ENCODE measurements at places on chromosomes 4 and X. TPM values are rescaled to one million over a fixed set of nuclear protein-coding genes. Genes with fewer than 3 reads are reported as not detected.

GRCh38 chr4:11843340-11843739, 414.6 kb upstream of the HS3ST1 start:
- no peak for DNase-seq

- DNase-seq = no peak
These were observed 62.1 kb downstream of the GALNTL6 start for GRCh38 chr4:171875291-171875690.

NLRP2B gene
- not detected for total RNA-seq

DNA sequence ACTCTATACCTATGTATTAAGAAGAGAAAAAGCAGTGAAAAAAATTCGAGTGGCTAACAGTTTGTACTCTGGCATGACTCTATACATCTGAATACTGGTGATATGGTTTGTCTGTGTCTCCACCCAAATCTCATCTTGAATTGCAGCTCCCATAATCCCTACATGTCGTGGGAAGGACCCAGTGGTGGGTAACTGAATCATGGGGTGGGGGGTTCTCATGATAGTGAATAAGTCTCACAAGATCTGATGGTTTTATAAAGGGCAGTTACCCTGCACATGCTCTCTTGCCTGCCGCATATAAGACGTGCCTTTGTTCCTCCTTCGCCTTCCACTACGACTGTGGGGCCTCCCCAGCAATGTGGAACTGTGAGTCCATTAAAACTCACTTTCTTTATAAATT, 70.4 kb downstream of the LRBA start:
- DNase-seq = no peak

UGT2B11 gene
- not detected for total RNA-seq

GRCh38 chr4:84690481-84690880, 107.6 kb downstream of the CDS1 start:
- no peak for DNase-seq

DNA sequence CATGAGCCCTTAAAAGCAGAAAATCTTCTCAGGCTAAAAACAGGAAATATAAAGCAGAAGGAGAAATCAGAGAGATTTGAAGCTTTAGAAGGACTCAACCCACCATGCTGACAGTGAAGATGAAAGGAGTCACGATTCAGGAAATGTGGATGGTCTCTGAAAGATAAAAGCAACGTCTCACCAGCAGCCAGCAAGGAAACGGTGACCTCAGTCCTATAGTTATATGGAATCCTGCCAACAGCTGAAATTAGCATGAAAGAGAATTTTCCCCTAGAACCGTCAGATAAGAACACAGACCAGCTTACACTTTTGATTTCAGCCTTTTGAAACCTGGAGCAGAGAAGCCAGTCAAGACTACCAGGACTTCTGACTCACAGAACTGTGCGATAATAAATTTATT, 715.7 kb upstream of the HTR2C start:
- DNase-seq = no peak

All from activated CD8-positive, alpha-beta memory T cell treated with anti-CD3 and anti-CD28 coated beads, Interleukin-2, amount 10 ng/mL, durations not matched to agents 7 days and 5 days (primary cell).